CD14-positive monocyte (primary cell): ENCODE measurements at places on chromosomes 5 and 9.
A peak's percentile ranks its signal among the peaks of the same experiment; 100 is the strongest.

DNA sequence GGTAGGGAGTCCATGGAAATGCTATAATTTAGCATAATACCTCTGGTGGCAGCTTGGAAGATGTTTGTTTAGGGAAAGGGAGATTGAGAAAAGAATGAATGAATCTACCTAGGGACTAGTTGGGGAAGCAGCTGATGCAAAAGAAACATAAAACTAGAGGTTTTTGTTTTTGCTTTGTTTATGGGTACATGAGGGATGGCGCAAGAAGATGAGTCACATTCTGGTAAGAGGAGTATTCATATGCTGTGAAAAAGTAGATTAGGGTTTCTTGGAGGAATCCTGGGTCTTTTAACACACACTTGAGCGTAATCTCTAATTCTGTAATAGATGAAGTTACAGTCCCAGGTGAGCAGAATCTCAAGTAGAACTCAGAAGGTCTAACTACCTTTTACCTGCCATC, 17.1 kb downstream of the C9orf43 start:
- peak; percentile 35 for DNase-seq

- DNase-seq: no peak
Observed at GRCh38 chr5:93746406-93747056, 5.1 kb upstream of the POU5F2 start.

GRCh38 chr5:87300744-87301143, 33.1 kb downstream of the RASA1 start:
- peak; percentile 73 for DNase-seq

DNA sequence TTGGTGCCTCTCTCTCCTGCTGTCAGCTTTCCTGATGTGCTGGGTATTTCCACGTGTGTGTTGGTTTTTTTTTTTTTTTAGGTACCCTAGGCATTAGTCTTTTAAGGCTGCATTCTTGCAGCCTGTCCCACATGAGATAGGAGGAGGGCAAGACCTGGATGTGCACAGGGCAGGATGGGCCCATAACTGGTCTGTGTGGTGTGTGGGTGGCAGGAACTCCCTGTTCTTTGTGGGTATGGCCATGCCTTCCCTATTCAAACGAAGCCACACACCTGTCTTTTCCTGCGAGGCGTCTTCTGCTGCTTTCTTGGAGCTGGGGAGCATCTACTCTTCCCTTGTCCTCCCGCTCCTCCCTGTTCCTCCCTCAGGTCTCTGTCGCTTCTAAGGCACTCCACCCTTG, 6.8 kb downstream of the SYK start:
- DNase-seq: no peak

GRCh38 chr9:36551129-36551528, 21.6 kb upstream of the MELK start:
- DNase-seq: no peak

GRCh38 chr5:102758576-102758975, 3.5 kb downstream of the PAM start:
- no peak for DNase-seq

DNA sequence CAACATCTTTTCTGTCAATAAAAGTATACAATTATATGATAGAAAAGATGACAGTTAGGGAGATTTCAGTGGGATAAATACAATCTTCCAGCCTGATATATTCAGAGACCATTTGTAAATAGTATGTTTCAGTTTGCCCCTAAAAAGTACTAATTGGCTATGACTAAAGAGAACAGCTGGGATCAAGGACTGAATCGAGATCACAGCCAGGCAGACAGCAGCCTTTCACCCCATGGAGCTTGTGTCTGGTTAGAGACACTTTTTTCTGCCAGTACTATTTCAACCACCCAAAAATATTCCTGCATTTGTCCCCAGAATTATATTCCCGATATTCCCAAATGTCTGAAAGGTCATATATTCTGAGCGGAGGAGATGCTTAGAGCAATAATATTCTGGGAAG, 577.3 kb upstream of the TLE4 start:
- no peak for DNase-seq

DNA sequence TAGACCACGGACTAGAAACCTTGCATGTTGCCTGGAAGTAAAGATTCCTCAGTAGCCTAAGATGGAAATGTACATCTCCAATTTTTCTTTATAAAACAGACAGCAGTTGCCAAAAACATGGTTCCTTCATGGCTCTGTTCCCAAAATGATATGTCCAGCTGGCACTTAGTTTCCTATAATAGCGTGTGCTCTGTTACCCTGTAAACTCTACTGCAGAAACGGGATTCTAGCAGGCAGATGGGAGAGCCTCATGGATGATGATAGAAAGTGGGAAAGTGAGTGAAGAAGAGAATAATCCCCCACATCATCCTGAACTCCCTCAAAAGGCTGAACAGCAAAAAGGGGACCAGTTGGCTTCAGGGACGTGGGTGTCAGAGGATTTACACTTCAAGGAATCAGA, 118.2 kb downstream of the FRMD3 start:
- DNase-seq: no peak

DNA sequence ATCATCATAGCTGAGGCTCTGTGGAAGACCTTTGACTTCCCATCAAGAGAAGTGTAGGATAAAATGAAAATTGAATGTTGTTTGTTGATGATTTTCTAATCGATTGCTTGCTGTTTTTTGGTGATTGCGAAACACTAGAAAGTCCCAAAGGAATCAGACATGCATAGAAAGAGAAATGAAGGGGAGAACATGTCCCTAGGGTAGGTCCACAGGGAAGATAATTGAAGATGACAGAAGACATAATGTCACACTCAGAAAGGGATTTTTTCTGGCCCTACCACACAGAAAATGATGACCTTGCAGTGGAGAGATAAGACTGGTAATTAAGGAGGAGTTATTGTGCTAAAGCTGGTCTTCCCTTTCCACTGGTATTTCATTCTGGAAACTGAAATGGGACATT, 62.8 kb downstream of the INSYN2B start:
- no peak for DNase-seq

DNA sequence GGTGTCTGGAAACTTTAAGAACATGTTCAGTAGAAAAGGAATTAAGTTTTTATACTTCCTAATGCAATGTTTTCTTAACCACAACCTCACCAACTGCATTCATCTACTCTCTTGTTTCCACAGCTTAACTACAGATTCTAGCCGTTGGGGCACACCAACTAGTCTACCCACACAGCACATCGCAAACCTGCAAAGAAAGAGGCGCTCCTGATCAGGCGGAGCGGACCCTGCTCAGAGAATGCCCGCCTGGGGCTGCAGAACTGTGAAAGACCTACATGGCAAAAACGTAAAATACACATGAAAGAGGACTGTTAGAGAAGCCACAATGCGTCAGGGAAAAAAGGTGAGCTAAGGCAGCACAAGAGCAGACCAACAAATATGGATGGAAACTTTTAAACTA, 75.4 kb upstream of the RAPGEF6 start:
- DNase-seq: no peak

- DNase-seq: peak; percentile 16
Observed at GRCh38 chr9:120481248-120481647, 98.7 kb downstream of the CDK5RAP2 start.

- DNase-seq: peak; percentile 88
Observed at GRCh38 chr5:172173564-172174153, 14.4 kb downstream of the STK10 start.

DNA sequence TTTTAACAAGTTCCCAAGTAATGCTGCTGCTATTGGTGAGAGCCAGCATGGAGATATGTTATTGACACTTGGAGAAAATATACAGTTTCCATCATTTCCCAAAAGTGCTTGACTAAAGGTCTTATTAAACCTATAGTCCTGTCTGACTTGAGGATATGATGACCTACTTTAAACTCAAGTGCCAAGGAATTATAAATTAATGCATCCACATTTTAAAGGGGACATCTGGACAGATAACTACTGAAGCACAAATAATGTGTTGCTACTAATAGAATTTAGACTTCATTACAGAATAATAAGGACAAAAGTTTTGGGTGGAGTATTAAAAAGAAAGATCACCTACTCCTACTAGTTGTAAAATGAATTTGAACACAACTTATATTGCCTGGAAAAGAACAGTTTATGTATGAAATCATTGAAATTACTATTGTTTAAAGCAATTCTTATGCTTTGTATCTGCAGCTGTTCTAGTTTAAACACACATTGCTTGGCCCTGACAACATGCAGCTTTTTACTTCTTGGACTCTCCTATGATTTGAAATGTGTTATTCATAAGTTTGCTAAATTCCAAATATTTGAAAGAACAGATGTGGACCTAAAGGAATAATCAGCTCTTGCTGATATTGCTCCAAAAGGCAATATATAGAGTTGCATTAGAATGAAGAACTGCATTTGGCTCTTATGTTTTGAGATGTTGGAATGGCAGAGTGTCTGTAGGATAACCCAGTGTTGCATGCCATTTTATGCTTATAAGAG, 73.4 kb downstream of the SGCD start:
- DNase-seq: no peak

DNA sequence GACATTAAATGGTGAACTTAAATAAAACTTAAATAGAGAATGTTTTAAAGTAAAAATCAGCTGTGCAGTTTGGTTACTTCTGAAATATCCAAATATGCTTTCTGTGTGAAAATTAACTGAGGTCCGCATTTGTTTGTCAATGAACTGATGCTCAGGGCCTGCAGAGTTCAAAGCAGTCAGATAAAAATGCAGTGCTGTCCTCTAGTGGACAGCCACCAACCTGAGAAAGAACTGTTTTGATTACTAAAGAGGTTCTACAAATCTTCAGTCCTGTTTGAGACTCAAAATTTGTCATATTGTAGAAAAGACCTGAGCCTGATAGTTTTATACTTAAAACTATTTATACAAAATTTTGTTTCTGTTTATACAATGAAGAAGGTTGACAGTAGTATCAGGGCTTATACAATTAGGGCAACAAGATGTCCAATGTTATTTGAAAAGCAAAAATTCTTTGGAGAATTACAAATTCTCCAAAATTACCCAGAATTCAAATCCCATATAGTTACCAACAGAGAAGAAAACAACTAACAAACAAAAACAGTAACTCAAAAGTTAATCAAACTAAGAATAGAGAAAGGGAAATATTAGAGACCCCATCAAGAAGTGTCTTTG, 232.3 kb upstream of the TBCA start:
- peak; percentile 6 for DNase-seq

DNA sequence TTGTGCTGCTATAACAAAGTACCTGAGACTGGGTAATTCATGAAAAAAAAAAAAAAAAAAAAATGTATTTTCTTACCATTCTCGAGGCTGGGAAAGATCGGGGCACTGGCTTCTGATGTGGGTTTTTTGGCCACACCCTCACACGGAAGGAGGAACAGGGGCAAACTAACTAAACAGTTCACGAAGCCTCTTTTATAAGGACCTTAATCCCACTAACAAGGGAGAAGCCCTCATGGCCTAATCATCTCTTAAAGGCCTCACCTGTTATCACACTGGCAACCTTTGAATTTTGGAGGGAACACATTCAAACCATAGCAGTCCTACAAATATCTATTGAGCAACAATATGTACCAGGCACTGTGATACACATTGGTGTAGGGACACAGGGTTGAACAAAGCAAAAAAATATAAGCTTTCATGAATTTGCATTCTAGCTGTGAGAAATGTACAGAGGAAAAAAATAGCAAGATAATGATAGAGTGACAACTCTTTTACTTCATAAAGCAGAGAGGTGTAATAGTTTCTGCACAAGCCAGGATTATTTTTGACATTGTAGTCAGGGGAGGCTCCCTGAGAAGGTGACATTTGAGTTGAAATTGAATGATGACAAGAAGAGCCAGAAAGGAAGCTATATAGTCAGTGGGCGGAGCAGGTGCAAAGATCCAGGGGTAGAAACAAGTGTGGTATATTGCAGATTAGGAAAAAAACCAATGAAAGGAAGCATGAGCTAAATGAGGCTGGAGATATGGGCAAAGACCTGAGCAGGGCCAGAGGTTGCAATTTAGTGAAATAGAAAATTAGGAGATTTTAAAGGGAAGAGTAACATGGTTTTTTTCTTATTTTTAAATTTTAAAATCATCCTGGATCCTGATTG, 68.1 kb upstream of the GRAMD2B start:
- no peak for DNase-seq

- no peak for DNase-seq
Observed at GRCh38 chr9:69023650-69024049, 9.7 kb upstream of the PRKACG start.

DNA sequence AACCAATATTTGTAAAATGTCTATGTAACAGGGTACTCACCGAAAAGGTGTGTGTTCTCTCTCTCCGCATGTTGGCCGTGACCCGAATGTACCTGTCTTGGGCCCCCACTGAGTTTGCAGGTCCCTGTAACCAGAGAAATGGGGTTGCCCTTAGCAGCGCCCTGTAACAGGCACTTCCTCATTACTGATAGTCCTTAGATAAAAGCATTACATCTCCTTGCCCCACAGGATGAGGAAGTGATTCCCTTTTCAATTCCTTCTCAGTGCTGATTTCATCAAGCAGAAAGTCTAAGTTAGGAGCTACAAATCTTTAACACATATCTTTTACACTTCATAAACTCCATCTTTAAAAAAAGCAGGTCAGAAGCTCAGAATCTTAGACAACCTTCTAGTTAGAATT, 15.2 kb upstream of the HMHB1 start:
- peak; percentile 82 for DNase-seq

DNA sequence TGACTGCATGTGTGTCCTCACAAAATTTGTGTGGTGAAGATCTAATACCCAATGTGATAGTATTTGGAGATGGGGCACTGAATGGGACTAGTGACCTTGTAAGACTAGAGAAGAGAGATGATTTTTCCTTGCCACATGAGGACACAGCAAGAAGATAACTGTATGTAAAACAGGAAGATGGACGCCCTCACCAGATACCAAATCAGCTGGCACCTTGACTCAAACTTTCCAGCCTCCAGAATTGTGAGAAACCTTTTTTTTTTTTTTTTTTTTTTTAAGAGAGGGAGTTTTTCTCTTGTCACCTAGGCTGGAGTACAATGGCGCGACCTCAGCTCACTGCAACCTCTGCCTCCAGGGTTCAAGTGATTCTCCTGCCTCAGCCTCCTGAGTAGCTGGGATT, 40.3 kb downstream of the UBTD2 start:
- no peak for DNase-seq

- no peak for DNase-seq
Observed at GRCh38 chr5:157888814-157889532, 30.0 kb upstream of the CLINT1 start.

GRCh38 chr9:1400983-1401382, 350.8 kb downstream of the DMRT2 start:
- DNase-seq: no peak
